ENCODE measurements at places on chromosomes 7 and 10. TPM values are rescaled to one million over a fixed set of nuclear protein-coding genes. Genes with fewer than 3 reads are reported as not detected.

DNA sequence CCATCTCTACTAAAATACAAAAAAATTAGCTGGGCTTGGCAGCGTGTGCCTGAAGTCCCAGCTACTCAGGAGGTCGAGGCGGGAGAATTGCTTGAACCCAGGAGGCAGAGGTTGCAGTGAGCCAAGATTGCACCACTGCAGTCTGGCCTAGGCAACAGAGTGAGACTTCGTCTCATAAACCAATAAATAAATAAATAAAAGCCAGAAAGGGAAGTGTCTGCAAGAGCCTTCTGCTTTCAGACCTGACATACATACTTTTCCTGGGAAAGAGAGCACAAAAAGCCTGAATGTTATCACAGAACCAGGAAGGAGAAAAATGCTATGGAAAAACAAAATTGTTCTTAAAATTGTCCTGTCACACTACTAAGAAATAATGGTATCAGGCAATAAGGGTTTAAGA is 4.1 kb upstream of the KIF5B start:
- DNase-seq, result no peak

DNA sequence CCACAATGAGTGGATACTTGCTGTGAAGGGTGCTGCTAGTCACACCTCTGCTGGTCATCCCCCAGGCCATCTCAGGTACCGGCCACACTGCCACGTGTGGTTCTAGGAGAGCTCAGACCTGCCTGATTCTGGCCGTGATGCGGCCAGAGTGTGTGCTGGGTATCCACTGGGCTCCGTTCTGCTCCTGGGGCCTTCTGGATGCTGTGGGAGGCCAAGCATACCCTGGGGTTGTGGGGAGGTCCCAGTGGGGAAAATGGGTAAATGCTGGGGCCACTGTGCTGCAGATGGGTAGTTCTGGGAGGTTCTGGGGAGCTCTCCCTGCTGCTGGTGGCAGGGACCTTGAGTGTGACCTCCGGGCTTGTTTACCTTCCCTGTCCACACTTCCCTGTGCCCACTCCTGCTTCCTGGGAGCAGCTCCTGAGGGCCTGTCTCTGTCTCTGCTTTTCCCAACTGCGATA is 318.4 kb downstream of the GLRX3 start:
- no peak for DNase-seq

GRCh38 chr10:3346851-3347250 is 174.3 kb upstream of the PITRM1 start:
- no peak for DNase-seq

GRCh38 chr7:105125745-105126144 is 111.7 kb downstream of the KMT2E start:
- no peak for DNase-seq

DNA sequence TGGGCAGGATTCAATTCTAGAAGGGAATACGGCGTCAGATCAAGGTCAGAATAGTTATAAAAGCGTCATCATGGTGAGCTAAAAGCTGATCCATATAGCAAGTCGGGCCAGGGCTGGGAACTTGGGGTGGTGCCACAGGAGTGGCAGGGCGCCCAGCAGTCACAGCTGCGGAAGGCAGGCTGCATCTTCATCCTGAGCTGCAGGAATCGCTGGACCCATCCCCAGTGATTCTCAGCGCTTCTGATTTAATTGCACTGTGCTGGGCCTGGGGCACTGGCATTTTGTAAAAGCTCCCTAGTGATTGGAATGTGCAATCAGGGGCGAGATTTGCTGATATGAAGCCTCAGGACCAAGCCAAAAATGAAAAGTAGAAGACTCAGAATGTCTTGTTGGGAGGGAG is 135.3 kb downstream of the CTTNBP2 start:
- no peak for DNase-seq

Gene SNX8
- total RNA-seq, result 10.7 TPM
